ENCODE measurements at places on chromosomes 4 and X.

DNA sequence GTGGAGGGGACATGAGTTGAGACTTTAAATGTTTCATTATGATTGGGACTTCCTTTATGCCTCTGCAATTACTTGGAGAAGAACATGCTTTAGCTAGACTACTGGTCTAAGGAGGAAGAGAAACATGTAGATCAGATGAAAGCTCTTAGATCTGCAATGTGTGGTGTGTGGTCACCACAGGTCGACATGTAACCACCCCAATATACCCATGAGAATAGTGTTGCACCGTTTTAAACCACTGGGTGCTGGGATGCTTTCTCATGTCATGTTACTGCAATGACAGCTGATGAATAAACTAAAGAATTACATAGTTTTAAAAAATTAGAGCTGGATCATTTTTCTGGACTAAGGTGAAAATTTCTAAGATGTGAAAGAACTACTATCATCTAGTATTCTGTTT is 1039.7 kb downstream of the RAPGEF2 start:
- DNase-seq: no peak

GRCh38 chr4:153153339-153153871 is 50.8 kb upstream of the TRIM2 start:
- peak; percentile 78 for DNase-seq

DNA sequence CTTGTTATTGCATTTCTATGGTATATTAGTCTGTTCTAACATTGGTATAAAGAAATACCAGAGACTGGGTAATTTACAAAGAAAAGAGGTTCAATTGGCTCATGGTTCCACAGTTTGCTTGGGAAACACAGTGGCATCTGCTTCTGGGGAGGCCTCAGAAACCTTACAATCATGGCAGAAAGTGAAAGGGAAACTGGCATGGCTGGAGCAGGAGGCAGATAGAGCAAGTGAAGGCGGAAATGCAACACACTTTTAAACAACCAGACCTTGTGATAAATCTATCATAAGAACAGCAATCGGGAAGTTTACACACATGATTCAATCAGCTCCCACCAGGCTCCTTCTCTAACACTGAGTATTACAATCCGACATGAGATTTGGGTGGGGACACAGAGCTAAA is 346.6 kb upstream of the GNPDA2 start:
- no peak for DNase-seq

DNA sequence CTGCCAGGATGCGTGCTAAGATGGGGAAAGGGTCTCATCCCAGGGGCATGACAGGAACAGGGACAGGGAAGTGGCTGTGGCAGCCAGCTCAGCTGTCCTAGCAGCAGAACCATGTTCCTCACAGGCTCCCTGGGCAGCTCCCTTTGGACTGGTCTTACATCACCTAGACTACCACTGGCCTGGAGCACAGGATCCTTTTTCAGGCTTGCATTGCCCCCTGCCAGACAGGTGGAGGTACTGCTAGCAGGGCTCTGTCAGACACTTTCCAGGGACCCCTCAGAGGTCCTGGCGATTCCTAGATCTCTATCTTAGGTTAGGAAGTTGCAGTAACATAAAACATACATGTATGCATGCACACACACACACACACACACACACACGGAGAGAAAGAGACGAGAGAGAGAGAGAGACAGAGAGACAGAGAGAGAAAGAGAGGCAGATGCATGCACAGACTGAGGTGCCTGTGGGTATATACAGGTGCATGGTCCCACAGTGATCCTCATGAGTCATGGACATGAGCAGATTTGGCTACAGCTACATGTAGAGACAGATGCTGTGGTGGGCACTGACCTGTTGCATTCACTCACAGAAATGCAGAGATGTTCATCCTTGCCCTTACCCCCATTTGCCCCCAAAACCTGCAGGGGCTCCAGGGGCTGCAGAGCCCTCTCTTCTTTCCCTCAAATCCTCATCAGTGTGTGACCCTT is 63.6 kb downstream of the STARD8 start:
- no peak for DNase-seq

DNA sequence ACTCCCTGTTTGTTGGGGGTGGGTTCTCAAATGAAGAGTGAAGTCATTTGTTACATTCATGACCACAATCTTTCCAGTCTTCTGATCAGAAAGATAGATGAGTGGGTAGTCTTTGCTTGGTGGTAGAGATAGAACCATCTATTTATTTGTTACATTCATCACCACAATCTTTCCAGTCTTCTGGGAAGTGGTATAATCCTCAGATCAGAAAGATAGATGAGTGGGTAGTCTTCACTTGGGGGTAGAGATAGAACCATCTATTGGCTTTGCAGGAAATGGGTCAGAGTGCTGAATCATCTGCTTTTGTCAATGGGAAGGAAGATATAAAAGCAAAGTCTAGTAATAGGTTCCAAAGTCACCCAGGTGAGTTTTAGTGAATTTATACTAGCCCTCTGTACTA is 64.2 kb upstream of the EPGN start:
- no peak for DNase-seq

- DNase-seq: no peak
Measured at GRCh38 chr4:85910985-85911384, 436.0 kb downstream of the ARHGAP24 start.

GRCh38 chr4:120977435-120977997 is 55.0 kb upstream of the PRDM5 start:
- no peak for DNase-seq

- DNase-seq: no peak
Measured at GRCh38 chr4:137655302-137655701, 123.0 kb upstream of the PCDH18 start.

DNA sequence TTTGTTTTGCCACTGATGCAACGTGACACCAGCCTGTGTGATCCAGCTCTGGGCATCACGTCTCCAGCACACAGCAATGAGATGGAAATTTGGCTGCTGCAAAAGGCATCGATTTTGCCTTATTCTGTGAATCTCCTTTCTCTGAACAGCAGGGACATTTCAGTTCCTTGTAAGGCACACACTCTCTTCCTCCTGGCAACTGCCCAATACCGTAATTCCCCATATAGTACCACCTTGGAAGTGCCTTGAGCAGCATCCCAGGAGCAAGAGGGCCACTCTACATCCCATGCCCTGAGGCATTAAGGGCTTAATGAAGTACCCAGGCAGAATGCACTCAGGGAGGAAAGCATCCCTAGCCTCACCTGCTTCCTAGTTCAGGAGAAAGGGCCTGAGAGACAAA is 10.5 kb upstream of the MAMLD1 start:
- no peak for DNase-seq

DNA sequence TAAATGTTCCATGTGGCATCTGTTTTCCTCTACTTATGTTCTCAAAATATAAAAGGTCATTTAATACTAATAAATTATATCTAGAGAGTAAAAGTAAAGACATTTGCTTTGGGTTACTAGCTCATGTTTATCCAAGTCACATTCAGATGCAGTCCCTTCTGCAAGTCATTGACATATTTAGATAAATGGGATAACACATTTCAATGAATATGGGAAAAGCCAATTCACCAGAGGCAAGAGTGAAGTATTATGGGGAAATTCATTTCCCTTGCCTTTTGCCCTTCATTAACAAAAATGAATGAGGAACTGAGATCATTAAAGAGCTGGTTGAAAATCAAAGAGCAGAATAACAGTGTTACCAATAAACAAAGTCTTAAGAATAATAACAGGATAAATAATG is 306.2 kb upstream of the FSTL5 start:
- DNase-seq: no peak

DNA sequence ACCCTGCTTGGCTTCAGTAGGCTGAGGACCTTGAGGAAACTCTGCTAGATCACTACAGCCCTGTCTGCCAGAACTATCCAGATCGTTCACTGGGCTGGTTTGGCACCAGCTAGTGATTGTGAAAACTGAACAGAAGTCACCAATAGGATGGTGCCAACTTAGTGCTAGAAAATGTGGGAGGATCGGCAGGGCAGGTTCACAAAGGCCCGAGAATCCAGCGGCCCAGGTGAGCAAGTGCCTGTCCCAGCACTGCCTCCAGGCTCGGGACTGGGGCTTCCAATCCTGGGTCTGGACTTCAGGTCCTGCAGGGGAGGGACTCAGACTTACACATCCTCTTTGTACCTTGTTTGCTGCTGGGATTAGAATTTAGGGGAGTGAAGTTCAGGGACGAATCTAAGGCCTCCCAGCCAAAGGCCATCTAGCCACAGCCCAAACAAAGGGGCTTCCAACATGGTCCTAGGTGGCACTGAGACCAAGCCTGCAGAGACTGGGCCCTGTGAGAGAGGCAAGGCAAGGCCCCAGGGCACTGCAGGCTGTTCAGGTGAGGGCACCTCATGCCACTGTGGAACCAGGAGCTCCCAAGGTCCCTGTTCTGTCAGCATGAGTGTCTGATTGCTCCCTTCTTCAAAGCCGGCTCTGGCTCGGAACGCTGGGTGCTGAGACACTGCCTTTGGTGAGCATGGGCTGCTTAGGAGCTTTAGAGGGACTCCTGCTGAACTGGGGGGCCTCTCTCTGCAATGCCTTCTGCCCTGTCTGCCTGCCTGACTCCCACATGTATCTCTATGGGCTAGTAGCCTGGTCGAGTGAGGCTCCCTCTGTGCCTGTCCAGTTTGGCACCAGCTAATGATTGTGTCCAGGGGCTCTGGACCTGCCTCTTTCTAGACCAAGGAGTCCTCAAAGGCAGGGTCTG is 20.7 kb upstream of the ZNF185 start:
- no peak for DNase-seq

DNA sequence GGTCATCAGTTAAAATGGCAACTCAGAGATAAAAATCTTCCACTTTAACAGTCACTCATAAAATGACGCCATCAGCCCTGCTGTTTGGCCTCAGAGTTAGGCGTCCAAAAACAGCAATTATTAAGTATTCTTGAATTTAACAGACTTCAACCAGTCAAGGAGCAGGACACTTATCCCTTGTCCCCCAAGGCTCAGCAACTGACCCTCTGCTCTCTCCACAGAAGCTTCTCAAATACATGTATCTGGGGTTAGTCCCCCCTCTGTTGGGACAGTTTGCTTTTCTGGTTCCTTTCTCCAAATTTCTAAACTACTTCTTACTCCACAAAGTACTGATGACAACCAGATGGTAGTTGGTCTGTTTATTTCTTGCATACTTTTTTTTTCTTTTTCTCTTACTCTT is 54.4 kb downstream of the SOD3 start:
- DNase-seq: no peak

DNA sequence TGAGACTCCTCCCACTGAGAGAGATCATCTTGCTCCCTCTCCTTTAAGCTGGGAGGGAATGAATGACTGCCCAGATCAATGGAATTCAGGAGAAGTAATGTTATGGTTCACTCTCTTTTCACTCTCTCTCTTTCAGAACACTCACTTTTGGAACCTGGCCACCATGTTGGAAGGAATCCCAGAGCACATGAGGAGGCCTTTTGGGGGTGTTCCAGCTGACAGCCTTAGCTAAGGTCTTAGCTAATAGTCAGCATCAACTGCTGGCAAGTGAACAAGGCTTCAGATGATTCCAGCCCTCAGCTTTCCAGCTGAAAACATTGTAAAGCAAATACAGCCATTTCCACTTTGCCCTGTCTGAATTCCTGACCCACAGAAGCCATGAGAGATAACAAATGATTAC is 124.0 kb upstream of the CLNK start:
- peak; percentile 50 for DNase-seq

- no peak for DNase-seq
Measured at GRCh38 chr4:102780476-102781144, 19.8 kb upstream of the MANBA start.

DNA sequence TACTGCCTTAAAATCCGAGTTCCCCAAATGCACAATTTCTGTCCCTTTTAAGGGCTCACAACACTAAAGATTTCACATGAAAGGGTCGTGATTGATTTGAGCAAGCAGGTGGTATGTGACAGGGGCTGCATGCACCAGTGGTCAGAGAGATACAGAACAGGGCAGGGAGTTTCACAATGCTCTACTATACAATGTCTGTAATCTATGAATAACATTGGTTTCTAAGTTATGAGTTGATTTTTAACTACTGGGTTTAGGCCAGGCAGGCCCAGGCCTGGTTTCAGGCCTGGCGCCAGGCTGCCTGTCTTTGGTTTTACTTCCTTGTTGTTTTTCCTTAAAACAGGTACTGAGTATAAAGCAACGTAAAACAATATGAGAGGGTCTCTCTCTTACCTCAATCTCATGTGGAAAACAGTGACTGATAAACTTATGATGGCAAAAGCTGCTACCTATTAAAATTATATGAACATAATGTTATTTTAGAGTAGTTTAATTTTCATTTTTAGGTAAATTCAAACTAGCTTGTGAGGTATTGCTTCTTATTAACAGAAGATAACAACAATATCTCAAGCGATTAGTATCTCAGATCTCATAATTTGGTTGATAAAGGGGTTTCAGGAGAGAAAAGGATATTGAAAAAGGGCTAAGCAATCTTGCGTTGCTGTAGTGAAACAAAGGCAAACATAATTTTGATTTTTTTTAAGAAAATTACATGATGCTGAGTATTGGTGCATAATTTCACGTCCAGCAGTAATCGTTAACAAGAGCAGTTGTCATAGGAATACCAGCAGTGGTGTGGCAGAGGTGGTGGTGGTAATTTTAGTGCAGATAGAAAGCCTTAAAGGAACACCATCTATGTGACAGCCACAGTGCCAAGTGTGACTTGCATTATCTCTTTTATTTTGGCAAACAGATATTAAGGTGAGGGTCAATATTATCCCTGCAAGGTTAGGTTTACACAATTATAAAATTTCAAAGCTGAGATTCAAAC is 944.4 kb upstream of the GRID2 start:
- no peak for DNase-seq

DNA sequence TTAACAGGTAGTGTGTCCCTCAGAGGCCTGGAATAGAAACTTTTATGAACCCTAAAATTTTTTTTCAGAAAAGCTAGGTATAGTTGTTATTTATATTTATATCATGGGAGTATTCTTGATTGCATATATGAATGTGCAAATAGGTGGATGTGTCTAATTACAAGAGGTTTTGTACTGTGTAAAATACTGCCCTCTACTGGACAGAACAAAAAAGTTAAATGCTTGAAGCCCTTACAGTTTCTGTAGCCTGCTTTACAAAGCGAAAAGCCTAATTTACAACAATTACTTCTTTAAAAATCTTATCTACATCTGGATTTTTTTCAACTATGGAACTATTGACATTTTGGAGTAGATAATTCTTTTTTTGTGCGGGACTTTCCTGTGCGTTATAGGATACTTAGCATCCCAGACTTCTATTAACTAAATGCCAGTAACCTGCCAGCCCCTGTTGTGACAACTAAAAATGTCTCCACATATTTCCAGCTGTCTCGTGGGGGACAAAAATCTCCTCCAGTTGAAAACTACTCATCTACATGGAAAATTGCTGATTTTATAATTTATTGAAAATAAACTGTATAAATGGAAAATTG is 35.1 kb downstream of the ENPEP start:
- DNase-seq: no peak

- DNase-seq: no peak
Measured at GRCh38 chr4:7247521-7247920, 55.2 kb downstream of the SORCS2 start.

- no peak for DNase-seq
Measured at GRCh38 chr4:2937146-2937857, 25.9 kb downstream of the NOP14 start.

- peak; percentile 54 for DNase-seq
Measured at GRCh38 chr4:138870737-138871554, 144.6 kb upstream of the NOCT start.

All from nucleus accumbens (tissue), 56 donors.